ENCODE measurements at places on chromosomes 4 and X.

DNA sequence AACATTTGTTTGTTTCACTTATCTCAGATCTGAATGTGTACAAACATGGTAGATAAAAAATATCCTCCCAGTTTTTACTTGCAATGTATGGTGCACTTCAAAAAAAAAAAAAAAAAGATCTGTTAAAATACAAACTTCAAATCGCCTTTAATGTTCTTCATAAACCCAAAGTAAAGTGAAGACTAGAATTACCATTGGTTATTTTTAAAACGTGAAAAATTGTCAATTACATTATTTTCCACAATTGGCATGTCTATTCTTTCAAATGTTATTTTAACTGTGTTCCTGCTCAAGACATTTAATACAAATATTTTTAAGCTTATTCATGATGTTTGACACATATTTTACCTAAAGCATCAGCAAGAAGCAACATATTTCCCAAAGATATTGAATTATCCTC is 5.0 kb downstream of the NKX6-1 start:
- DNase-seq = no peak

- no peak for DNase-seq
These were observed 119.7 kb upstream of the NWD2 start for GRCh38 chr4:37124800-37125199.

GRCh38 chr4:38383646-38384121 is 280.3 kb upstream of the KLF3 start:
- DNase-seq = peak; percentile 56

DNA sequence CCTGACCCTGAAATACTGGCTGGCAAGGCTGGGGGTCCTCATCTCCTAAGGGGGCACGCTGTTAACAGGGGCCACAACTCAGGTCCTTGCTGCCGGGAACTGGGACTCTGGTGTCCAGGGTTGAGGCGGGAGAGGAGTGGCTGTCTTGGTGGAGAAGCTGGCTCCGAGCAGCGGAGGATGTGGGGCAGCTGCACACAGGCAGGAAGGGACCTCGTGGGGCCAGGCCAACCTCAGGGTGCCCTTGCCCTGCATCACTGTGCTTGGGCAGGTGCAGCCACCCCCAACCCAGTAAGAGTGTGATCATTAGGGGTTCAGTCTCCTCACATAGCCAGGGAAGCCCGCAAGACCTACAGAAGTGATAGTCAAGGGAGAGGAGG is 12.6 kb upstream of the PDE6B start:
- DNase-seq = no peak

GRCh38 chr4:28287831-28288233 is 1427.2 kb downstream of the STIM2 start:
- DNase-seq = peak; percentile 99

GRCh38 chrX:150219374-150220185 is 143.5 kb upstream of the MAMLD1 start:
- peak; percentile 85 for DNase-seq

DNA sequence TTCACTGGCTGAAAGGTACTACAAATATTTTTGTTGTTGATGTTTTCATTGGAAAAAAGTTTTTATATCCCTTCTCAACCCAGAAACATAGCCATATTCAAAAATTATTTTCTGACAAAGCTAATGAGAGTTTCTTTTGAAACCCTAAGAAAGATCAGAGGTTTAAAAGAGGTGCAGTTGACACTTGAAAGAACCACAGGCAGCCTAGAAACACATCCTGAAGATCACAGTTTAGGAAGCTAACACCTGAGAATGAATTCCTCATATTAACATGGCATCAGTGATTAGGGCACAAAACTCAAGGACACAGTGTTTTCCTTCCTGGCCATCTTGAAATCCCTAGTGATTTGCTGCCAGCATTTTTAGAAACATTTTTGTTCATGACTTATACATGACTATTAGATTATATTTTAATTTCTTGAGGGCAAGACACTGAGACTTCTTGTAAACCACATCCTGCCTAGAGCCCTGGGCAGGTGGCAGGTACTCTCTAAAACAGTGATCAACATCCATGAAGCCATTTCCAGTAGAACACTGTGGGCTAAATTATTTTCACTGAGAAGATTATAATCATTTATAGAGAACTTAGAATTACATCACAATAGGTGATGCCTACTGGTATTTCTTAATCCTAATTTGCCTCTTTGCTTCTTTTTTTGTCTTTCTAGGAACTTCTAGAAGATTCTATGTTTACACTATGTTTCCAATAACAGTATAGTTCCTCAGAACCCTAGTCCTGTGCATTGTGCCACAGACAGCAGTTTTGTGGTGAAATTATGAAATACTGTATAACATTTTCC is 80.0 kb downstream of the ARSJ start:
- no peak for DNase-seq

- no peak for DNase-seq
These were observed 71.9 kb upstream of the PHOX2B start for GRCh38 chr4:41820473-41820872.

DNA sequence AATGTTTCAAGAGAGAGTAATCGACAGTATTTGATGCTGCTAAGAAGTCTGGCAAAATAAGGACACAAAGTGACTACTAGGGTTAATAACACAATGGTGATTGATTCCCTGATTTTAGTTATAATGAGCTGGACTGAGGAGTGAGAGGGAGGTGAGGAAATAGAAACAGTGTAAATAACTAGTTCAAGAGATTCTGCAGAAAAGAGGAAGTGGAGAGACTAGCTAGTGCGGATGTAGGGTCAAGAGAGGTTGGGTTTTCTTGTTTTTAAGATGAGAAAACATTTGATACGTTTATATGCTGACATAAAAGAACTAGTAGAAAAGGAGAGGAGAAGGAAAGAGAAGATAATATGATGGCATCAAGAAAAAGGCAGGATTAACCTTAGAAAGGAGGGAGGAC is 12.2 kb upstream of the TRPC5 start:
- DNase-seq = no peak

GRCh38 chr4:17624821-17625220 is 10.4 kb downstream of the MED28 start:
- DNase-seq = no peak

- DNase-seq = no peak
These were observed 43.9 kb upstream of the CCDC149 start for GRCh38 chr4:24956763-24957162.

DNA sequence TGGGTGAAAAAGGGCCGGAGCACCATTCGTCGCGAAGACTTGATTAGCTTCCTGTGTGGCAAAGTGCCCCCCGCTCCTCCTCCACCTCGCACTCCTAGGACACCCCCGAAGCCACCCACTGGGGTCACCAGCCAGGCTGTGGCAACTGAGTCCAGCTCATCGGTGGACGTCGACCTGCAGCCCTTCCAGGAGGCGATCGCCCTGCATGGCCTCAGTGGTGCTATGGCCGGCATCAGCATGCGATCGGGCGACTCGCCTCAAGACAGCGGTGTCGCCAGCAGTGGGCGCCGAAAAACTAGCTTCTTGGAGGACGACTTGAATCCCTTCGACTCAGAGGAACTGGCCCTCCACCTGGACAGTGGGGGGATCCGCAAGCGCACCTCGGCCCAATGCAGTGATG is 126.8 kb upstream of the CXorf66 start:
- no peak for DNase-seq

GRCh38 chrX:115940888-115941332 is 229.6 kb upstream of the AGTR2 start:
- peak; percentile 43 for DNase-seq

GRCh38 chr4:129970801-129971200 is 874.8 kb downstream of the C4orf33 start:
- no peak for DNase-seq

DNA sequence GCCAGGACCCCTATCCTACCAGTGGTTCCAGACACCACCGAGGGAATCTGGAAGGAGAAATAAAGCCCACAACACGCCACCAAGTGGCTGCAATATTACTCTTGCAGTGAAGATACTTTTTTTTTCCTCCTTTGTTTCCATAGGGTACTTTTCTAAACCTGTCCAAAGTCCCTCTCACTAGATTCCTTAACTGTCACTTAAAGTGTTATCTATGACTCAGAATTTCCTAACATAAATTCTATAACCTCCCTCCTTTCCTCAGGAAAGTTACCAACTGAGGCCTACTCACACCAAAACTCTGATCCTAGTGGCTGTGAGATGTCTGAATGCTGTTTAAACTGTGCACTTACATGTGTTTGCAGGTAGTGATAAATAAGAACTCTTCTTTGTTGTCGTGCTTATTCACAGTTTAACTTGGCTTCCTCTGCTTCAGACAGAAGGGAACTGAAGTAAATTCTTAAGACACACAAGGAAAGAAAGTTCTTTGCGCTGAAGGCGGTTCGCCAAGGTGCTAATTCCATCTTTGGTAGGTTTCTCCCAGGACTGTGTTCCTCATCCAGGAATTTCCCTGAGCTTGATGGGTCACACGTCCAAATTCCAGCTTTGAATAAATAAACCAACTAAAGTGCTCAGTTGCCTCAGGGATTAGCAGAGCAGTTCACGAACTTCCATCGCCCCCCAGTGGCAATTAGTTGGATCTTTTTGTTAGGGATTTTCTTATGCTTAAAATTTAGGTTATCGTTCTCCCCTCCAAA is 10.7 kb upstream of the HCCS start:
- peak; percentile 69 for DNase-seq

DNA sequence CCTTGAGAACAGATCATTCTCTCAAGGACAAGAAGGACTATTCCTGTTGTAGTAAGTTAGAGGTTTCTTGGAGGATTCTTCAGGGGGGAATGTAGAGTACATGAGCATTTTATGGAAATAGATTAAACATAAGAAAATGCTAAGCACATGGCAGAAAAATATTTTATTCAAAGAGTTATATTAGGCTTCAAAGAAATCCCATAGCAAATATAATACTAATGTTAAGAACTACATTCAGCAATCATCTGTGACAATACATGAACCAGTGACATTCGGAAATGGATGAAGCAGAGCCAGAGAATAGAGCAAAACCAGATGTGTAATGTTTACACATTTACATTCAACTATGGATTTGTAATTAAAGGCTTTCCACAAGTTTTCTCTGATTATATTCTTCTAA is 288.6 kb downstream of the NAF1 start:
- DNase-seq = no peak

DNA sequence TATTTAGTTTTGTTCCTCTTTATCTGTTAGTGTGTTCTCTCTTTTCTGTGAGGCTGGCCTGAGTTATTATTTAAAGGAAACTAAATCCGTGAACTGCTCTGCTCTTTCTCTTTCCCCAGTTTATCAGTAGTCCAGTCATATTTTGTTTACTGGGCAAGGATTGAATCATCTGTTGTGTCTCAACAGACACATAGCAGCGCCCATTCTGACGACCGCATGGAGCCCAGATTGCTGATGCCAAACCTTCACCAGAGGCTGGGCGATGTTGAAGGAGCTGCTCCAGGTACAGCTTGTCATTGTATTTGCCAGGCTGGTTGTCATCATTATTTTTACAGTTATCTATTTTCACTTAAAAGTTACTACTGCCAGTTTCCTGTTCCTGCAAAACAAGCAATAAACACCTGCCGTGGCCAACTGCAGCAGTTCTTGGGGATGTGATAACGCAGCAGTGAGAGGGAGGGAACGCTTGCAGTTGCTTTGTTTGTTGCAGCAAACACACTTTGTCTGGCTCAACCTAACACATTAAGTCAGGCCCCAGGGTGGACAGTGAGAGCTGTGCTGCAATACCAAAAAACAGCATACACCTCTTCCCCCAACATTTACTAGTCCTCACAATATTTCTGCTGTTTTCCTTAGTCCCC is 10.1 kb downstream of the REELD1 start:
- DNase-seq = no peak

DNA sequence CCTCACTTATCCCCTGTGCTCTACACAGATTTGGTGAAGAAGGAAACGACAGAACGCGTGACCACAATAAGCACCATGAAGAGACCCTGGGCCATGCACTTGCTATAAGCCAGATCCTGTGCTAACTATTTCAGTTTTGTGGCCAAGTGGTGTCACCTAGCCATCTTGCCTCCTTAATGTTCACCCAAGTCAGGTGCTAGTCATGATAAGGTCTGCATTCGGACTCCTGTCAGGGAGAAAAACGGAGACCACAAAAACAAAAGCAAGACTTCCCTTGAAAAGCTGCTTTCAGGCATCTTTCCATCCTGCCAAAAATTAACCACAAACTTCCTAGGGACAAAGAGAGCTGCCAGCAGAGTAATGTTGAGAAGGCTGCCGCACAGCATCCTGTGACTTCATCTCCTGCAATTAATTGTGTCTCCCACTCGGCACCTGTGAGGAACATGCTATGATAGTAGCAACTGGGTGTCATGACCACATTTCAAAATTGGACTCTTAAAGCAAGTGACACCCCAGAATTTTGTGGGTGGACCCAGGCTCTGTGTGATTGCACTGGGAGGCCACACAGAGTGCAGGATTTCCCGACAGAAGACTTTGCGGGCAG is 8.8 kb upstream of the IDS start:
- peak; percentile 54 for DNase-seq

- peak; percentile 89 for DNase-seq
These were observed 30.6 kb upstream of the PLAC1 start for GRCh38 chrX:134688839-134689238.

- no peak for DNase-seq
These were observed 383.3 kb downstream of the SMARCA1 start for GRCh38 chrX:129139837-129140598.

DNA sequence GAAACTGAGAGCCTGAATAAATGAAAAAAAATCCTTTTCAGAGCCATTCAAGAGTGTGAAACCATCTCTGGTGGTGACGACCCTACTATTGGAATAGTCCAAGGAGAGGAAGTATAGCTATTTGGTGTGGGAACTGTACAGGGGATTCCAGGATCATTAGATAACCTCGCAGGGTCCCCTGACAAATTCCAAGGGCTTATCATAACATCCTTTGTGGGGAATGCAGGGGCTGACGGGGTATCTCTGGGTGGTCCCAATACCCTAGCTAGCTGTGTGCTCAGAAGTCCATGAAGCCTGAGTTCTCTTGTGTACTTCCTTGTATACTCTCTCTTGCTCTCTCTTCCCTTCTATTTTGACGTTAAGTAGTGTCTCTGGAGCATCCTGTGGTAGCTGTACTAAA is 13.8 kb upstream of the PLAC1 start:
- no peak for DNase-seq

- DNase-seq = no peak
These were observed 116.4 kb upstream of the PUDP start for GRCh38 chrX:7264399-7264798.

GRCh38 chr4:113355550-113356371 is 306.3 kb downstream of the ANK2 start:
- DNase-seq = peak; percentile 96

GRCh38 chr4:113968473-113968872 is 11.0 kb downstream of the ARSJ start:
- DNase-seq = no peak

Data from fibroblast of mammary gland (primary cell).